ENCODE measurements at places on chromosomes 2 and 18.

- DNase-seq, result no peak
Measured at GRCh38 chr18:46688853-46689525, 32.0 kb upstream of the LOXHD1 start.

DNA sequence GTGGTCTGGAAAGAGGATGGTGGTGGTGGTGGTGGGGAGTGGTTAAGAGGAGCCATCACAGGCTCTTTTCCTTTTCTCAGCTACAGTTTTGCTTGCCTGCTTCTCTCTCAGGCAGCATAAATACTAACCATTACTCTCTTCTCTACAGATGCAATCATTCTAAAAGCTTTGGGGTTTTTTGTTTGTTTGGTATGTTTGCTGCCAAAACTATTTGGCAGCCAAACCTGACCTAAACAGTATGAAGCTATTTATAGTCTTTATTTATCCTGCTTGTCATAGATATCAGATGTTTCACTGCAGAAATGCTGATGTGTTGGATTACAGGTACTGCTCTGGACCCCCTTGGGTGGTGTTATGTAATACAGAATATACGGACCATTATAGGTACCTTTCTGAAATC, 15.3 kb downstream of the SIX3 start:
- DNase-seq, result no peak

DNA sequence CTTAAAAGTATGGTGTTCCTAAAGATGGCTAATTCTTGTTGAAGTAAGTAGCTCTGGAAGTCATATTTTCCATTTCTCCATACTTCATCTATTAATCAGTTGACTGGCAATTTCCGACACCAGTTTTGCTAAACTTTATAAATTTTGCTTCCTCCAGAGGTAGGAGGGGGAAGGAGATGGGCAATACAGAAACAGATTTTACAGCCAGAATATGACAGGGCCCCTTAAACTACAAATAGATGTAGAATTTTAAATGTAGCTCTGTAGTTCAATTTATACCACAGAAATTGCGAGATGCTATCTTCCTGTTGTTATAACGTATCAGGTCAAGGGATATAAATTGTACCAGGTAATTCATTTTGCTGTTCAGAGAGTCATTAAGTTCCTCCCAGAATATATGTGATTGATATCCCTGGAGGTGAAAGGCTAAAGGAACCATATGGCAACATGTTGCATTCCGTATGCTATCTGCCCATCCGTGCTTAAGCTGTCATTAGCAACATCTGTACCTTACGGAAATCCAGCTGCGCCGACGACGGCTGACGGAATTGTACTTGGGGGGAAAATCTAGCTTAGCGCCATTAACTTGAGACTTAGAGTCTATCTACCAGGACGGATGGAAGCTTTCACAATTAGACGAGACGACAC, 8.4 kb upstream of the NR4A2 start:
- DNase-seq, result no peak

- DNase-seq, result no peak
Measured at GRCh38 chr18:10213526-10213925, 240.9 kb upstream of the APCDD1 start.

DNA sequence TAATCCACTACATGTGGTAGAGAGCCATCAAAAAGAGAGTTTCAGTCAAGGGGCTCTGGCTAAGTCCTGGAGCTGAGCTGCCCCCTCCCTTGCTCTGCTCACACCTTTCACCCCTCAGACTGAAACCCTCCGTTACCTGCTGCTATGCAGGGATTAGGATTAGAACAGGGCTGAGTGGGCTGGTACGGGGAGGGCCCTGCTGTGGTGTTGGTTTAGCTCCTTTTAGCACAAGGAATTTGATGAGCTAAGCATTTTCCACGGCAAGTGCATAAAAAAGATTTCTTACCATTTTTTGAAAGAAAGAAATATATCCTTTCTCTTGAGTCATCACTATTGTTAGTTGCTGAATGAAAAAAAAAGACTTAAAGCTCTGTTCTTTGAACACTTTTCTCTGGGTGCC, 46.3 kb downstream of the TCF7L1 start:
- DNase-seq, result no peak

DNA sequence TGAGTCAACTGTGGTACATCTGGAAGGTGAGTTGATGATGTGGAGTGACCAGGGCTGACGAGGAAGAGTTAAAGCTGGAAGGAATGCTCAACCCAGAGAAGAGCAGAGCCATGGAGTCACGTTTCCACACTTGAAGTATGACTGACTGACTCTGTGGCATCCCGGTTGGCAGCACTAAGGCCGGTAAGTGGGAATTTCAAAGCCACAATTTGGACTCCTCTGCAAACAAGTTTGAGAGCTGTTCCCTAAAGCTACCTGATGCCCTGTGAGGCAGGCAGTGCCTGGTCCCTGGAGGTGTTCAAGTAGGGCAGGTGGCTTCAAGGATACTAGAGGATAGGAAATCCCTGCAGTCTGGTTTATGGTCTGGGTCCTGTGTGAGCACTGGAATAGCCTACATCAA, 69.3 kb upstream of the ITGB6 start:
- no peak for DNase-seq

DNA sequence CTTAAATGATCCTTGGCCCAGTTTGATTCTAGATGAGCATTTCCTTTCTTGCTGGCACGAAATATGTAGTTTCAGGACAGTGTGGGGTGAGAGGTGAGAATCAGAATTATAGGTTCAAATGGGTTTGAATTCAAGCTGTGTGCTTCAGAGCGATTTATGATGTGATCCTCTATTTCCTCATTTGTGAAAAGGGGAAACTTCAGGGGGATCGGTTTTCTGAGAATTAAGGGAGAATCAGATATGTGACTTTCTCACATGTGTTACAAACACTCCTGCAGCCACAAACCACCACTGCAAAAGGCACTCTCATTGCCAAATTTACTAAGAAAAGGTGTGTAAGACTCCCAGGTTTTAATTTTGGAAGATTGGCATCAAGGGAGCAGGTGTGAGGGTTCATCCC, 24.4 kb downstream of the HK2 start:
- no peak for DNase-seq

DNA sequence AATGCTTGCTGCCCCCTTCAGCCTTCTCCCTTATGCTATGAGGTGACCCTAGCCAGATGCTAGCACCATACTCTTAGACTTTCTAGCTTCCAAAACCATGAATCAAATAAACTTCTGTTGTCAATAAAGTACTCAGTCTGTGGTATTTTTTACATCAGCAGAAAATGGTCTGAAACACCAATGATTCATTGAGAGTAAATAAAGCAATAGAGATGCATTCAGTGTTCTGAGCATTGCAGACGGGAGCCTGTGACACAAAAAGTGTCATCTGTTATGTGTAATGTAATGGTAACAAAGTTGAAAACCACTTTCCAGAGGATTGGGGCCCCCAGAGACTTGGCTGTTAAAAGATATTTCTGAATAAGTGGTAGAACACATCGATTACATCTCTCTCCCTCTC, 758.0 kb upstream of the NRXN1 start:
- no peak for DNase-seq

GRCh38 chr2:53036196-53036595, 731.4 kb upstream of the CHAC2 start:
- no peak for DNase-seq

GRCh38 chr18:59038295-59039039, 101.2 kb upstream of the SEC11C start:
- no peak for DNase-seq

- no peak for DNase-seq
Measured at GRCh38 chr2:59706729-59707128, 846.7 kb downstream of the BCL11A start.

GRCh38 chr2:212667751-212668316, 129.2 kb upstream of the ERBB4 start:
- no peak for DNase-seq

DNA sequence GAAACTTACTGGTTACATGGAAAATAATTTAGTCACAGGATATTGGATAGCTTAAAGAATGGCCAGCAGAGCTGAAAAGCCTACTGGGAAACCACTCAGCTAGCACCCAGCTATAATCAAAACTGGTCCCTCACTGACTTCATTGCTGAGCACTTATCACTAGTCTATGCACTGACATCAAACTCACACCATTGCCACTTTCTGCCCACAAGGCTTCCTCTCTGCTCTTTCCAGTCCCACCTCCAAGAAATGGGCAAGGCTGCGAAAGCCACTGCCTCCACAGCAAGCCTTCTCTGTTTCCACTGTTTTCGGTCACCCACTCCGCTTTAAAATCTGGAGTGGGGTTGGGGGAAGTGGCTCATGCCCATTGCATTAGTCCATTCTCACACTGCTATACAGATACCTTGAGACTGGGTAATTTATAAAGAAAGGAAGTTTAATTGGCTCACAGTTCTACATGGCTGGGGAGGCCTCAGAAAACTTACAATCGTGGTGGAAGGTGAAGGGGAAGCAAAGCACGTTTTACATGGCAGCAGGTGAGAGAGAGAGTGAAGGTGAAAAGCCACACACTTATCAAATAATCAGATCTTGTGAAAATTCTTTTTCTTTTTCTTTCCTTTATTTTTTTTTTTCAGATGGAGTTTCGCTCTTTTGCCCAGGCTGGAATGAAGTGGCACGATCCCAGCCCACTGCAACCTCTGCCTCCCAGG, 77.0 kb upstream of the CERS6 start:
- DNase-seq, result no peak

DNA sequence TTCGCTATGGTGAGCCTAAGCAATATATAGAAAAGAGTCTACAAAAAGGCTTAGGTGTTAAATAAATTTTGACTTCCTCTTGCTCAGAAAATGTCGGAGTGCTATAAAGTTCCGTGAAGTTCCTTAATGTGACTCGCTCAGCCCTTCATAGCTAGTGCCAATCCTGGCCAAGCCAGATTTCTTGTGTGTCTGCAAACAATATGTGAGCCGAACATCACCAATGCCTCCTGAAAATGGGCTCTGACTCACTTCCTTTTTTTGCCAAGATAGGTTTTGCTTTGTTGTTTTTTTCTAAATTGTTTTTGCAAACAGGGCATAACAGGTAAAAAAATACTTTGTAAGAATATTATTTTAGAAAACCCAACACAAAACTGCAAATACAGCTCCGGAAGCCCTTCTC, 26.1 kb downstream of the CDC42EP3 start:
- DNase-seq, result no peak

GRCh38 chr18:55544014-55544413, 44.0 kb downstream of the TCF4 start:
- DNase-seq, result no peak

DNA sequence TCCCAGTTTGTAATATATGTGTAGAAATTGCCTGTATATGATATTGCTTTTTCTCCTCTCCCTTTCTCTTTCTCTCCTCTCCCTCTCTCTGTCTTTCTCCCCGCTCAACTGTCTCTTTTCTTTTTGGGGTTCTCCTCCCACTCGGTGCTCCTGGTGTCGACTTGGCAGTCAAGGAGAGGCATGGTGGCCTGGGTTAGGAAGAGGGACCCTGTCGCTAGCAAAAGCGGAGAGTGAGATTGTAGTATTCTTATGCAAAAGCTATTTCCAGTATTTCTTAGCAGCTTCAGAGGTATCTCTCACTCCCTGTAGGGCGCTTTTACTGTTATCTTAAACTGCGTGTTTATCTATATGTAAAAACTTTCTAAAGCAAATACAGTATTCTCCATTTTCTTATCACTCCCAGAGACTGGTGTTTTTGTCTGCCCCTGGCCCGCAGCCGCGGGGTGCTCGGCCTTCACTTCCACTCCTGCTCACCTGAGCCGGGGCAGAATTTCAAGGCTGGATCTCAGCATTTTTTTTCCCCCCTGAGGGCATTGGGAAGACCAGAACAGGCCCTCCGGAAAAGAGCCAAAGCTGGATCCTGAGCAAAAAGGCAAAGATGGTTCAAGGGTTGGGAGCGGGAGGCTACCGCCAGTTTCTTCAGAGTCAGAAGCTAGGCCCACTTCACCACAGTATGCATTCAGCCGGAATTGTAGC, 4.3 kb downstream of the SIX3 start:
- DNase-seq, result no peak

GRCh38 chr2:40554665-40555294, 102.9 kb upstream of the SLC8A1 start:
- peak; percentile 0 for DNase-seq

DNA sequence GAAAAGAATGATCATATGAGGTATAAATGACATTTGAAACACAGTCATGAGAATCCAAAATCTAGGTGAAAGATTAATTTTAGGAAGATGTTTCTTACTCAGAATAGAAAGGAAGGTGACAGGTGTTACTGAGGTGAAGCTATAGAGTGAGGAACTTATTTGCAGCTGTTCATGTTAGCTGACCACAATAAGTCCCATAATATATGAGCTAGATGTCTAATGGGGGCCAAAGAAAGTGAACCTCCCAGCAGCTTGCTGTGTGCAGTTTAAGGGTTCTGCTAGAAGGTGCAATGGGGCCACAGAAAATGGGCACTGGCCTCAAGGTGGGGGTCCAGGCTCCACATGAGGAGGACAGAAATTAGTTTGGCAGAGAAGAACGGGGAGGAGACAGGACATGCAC, 1374.9 kb upstream of the CRIM1 start:
- no peak for DNase-seq

GRCh38 chr2:169845016-169845415, 17.8 kb downstream of the UBR3 start:
- no peak for DNase-seq

GRCh38 chr2:174013315-174013751, 48.2 kb upstream of the SP3 start:
- no peak for DNase-seq

- DNase-seq, result no peak
Measured at GRCh38 chr2:161436411-161436810, 20.3 kb downstream of the TBR1 start.

GRCh38 chr2:67041051-67041450, 356.1 kb upstream of the ETAA1 start:
- no peak for DNase-seq

GRCh38 chr18:62992877-62993365, 277.6 kb downstream of the PHLPP1 start:
- DNase-seq, result no peak

GRCh38 chr2:234682492-234683228, 185.8 kb upstream of the ARL4C start:
- DNase-seq, result no peak

DNA sequence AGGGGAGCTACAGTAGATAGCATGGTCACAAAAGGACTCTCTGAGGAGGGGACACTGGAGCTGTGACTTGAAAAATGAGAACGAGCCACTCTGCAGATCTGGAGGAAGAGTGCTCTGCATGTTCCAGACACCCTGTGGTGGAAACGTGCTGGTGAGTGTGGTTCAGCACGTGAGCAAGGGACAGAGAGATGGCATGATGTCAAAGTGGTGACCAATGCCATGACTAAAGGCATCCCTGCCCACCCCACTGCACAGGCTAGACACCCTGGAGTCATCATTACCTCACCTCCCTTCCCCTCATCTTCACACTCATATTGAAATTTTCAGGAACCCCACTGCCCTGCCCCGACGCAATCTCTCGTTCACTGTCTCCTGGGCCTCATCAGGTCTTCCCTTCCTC, 56.5 kb downstream of the SLC4A5 start:
- DNase-seq, result no peak

GRCh38 chr2:11342551-11343367, 1.7 kb downstream of the ROCK2 start:
- DNase-seq, result no peak

Data from stimulated activated CD4-positive, alpha-beta T cell treated with anti-CD3 and anti-CD28 coated beads, Interleukin-15, amount 100 ng/mL, for 1 hour (primary cell).